Fibroblast of the aortic adventitia (primary cell): ENCODE measurements at places on chromosomes 7 and 10.

DNA sequence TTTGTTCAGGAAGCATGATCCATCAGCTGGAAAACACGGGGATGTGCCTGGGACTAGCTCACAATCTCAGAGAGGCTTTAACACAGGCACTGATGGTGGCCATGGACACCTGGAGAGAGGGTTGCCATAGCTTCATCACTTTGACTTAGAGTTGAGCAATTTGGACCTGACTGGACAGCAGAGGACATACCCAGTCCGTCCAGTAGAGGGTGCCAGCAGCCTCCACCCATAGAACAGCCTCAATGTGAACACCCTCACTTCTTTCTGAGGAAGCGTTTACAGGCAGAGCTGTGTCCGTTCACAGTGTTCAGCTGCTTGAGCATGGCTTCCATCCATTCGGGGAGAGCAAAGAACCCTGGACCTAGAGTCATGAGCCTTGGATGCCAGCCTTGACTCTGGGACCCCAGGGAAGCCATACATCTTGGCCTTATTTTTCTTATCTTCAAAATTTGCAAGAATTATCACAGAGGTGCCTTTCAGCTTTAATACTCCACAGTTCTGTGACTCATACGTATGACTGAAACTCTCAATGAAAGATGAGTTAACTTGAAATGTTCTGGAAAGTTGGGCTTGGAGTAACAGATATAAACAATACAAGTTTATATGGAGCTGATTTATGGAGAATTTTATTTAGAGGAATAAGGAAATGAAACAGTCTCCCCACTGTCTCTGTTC lies 302.9 kb upstream of the PODXL start:
- DNase-seq: peak; percentile 83

DNA sequence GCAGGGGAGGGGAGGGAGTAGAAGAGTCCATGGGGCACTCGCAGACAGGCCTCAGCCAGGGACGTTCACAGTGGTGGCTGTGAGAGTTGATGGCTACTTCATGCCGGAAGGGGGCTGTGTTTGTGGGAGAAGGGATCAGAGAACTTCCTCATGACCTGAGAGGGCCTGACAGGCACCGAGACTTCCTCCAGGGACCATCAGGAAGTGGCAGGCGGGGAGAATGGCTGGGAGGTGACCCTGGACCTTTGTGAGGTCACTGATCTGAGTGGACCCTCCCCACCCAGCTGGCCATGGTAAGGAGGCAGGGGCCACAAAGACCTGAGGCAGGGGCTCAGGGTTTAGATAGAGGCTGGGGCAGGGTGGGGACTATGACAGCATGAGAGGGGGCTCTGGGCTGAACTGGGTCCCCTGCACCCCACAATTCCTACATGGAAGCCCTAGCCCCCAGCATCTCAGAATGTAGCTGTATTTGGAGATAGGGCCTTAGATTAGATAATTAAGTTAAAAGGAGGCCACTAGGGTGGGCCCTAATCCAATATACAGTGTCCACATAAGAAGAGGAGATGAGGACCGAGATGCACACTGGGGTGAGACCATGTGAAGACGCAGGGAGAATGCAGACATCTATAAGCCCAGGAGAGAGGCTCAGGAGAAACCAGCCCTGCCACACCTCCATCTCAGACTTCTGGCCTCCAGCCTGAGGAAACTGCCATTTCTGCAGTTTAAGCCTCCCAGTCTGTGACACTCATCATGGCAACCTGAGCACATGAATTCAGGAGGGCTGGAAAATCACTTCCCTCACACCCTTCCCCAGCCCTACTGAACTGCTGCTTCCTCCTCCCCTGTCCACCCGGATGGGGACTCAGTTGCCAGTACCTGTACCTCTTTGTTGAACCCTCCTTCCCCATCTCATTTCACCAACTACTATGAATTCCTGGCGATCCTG lies 273.9 kb upstream of the ZNF32 start:
- DNase-seq: no peak

DNA sequence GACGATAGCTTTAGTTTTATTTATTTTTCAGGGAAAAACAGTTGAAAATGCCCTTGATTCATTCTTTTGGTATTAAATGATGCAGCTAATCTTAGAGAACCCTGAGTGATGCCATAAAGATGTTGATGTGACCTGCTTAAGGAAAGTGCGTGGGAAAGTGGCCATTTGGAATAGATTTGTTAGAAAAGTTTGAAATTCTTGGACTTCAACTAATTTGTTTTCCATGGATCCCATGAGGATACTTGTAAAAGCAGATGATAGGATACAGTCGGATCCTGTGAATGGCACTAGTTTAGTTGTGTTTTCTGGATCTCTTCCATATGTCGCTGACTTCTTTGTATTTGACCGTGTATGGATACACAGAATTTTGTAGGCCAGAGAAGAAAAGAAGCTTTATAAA lies 69.0 kb downstream of the SEPTIN7 start:
- DNase-seq: peak; percentile 36

GRCh38 chr10:58648131-58648530 lies 135.5 kb downstream of the BICC1 start:
- peak; percentile 33 for DNase-seq

GRCh38 chr10:132836248-132836831 lies 50.4 kb upstream of the NKX6-2 start:
- no peak for DNase-seq

- DNase-seq: no peak
Measured at GRCh38 chr7:81460250-81461045, 309.4 kb downstream of the HGF start.

DNA sequence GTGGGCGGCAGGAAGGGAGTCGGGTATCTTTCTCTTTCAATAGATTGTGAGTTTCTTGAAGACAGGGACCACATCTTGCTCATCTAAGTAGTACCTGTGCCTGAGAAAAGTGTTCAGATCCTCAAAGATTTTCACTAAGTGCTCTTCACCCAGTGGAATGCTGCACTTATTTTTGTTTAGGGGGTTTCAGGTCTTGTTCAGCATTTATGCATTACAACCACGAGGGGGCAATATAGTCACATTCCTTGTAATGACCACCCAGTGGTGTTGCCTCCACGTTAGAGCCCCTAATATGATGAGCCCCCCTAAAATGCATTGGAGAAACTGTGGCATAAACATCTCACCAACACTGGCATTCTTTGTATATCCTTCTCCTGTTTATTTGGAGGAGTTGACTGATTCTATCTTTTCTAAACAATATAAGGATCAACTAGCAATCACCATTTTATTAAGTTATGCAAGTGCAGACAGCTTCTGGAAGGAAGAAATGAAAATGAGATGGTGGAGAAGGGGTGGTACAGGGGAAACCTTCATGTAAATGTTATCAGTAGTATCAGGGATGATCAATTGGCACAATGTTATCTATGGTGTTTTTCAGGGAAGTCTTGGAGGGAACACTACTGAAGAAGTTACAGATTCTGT lies 3.1 kb upstream of the PAPSS2 start:
- peak; percentile 70 for DNase-seq

DNA sequence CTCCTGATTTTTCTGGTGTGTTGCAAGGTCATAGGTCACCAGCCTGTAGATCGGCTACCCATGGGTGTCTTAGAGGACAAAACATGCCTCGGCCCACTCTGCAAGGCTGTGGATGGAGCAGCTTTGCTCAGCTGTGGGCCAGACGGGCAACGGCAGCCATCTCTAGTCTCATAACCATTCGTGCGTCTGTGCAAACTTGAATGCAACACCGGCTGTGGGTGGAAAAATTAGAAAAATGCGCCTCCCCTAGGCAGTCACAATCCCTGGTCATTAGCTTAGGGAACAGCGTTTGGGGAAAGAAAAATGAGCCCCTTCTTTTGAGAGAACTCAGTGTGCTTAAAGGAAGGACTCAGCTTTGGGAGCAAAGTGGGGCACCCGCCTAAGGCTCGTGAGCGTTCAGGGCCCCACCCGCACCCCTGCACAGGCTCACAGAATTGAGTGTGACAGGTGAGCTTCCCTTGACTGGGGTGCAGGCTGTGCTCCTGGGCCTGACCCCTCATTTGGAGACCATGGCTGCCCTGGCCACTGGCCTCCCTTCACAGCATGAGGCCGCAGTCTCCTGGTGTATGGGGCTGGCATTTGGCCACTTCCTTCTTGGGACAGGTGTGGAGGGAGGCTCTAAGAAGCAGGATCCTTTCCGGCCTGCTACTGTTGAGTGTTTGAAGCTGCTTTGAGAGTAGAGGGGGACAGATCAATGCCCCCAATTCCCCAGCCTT lies 148.0 kb downstream of the C10orf105 start:
- no peak for DNase-seq

DNA sequence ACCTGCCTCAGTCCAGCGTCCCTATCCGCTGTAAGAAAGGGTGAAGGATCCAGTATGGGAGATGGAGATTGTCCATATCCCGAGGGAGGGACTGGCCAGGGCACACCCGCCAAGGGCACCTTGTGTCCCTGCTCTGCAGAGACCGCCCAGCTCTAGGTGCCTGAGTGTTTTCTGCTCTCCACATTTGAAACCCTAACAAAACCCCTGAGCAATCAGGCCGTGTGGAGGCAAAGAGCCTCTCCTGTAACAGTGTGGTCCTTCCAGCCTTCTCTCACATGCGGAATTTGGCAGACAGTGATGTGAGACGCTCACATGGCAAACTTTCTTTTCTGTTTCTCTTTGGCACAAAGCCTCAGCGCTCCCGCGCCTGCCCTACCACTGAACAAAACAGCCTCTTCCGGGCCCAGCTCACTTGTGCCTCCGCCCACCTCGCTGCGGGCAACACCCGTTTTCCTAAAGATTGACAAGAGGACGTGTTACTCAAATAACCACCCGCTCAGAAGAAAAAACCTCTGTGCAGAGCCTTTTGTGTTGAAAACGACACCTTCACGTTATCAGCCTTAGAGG lies 514.8 kb downstream of the DNAJB6 start:
- no peak for DNase-seq

DNA sequence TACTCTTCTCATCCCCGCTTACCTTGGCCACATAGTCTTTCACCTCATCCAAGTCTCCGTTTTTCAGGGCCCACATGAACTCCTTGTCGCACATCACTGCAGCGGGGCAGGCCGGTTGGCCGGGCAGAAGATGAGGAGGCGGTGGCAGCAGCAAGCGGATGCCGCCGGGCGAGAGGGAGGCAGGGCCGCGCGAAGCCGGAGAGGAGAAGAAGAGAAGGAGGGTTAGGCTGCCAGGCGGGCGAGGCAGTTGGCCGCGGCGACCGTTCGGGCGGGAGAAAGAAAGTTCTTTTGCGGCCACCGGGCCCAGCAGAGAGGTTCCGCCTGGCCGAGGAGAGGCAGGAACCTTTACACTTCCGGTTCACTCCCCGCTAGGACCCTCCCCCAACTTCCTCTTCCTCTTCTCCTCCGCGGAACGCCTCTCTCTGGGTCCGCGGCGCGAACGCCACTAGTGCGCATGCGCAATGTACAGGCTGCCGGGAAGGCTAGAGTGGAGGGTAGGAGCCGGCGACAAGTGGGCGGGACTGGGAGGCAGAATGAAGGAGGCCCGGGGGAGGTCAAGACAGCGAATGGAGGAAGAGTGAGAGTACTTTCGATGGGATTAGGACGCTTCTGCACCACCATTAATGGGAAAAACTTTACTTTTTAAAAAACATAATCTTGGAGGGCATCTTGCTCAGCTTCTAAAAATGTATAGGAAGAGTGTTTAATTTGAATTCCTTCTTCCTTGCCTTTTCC lies at the start of gene MTPN:
Gene MTPN (minus strand): TSS at position 353 of the 735 bp plus-strand sequence. CDS start 259 bp downstream, at position 94.
- DNase-seq: peak; percentile 95

DNA sequence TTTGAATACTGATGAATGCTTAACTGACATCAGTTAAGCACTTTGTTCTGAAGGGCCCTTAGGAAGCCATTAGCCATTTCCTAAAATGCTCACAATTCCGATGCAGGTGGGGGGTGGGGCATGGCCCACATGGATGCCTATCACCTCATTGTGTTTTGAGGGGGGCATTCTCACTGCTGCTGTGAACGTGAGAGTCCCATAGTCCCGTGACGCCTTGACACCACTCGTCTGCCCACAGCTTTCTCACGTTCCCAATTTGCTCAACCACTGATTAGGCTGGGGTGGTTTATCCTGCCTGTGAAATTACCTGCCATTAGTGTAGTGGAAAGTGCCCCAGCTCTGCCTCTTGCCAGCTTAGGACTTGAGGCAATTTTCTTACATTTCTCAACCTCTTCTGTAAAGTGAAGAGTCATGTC lies 31.9 kb downstream of the DUSP5 start:
- no peak for DNase-seq

DNA sequence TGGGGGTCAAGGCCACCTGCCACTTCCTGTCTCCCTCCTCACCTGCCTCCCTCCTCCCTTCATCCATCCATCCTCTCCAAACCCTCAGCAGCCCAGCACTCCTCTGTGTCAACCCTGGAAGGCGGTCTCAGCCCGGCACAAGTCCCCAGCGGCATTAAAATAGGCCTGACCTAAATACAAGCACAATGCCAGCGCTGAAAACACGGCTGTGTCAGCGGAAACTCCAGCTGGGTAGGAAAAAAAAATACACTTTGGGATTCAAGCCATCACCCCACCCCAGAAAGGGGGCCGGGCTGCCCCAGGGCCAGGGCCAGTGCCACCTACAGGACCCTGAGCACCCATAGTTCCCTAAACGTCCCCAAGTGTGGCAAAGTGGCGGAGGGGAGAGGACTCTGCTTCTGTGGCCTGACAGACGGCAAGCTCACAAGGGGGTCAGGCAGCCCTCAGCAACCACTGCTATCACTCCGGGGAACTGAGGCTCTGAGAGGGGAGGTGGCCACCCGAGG lies 22.7 kb upstream of the GTF2IRD1 start:
- no peak for DNase-seq

DNA sequence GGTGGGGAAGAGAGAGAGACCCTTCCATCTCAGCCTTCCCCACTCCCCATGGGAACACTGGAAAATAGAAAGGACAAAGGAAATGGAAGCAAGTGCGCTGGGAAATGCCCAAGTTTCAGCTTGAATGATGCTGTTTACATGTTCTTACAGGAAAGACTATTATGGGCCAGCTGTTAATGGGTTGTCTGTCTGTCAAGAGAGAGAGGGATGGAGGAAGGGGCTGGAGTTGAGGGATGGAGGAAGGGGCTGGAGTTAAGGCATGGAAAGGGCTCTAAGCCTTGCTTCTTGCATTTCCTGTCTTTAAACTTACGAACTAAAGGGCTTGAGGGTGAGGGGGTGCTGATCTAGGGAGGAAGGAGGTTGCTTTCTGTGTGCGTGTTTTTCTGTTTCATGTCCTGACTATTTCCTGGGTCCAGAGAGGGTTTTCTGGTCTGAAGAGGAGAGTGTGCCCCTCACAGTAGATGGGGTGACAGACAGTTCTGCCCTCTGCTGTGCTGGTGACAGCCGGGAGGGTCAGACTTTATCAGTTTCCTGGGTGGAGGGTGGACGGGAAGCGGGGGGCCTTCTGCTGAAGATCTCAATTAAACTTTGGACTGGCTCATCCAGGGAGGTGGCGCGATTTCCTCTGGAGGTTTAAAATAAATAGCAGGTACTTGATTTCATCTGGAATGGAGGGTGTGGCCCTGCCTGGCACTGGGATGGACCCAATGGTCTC lies 30.5 kb downstream of the GRK5 start:
- DNase-seq: no peak

GRCh38 chr10:63429281-63429680 lies 36.5 kb downstream of the JMJD1C start:
- DNase-seq: peak; percentile 64
